ENCODE measurements at places on chromosomes 2 and 18.

GRCh38 chr18:845152-845819 lies 33.2 kb upstream of the YES1 start:
- DNase-seq, result no peak

GRCh38 chr2:114265261-114265660 lies 177.2 kb upstream of the DPP10 start:
- DNase-seq, result no peak

GRCh38 chr18:58152216-58152615 lies 108.2 kb downstream of the NEDD4L start:
- DNase-seq, result no peak

- no peak for DNase-seq
Measured at GRCh38 chr18:30121397-30121796, 921.1 kb downstream of the DSC3 start.

- DNase-seq, result no peak
Measured at GRCh38 chr2:165627470-165627869, 158.0 kb downstream of the CSRNP3 start.

DNA sequence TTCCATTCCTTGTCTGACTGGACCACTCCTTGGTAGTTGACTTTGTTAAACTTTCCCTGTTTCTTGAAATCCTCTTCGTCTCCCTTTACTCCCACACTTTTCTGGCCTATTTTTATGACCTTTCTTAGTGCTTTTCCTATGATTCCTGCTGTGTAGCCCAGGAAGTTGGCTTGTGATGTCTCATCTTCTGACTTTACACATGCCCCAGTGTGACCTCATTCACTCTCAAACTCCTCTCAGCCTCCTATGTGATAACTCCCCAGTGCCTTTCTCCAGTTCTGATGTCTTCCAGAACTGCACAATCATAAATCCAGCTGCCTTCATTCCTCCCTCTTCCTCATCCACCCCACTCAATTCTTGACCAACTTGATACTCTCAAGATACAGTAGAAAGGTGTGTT lies 407.6 kb downstream of the TGIF1 start:
- DNase-seq, result peak; percentile 9

GRCh38 chr2:169808221-169808620 lies 9.6 kb downstream of the SSB start:
- DNase-seq, result no peak

DNA sequence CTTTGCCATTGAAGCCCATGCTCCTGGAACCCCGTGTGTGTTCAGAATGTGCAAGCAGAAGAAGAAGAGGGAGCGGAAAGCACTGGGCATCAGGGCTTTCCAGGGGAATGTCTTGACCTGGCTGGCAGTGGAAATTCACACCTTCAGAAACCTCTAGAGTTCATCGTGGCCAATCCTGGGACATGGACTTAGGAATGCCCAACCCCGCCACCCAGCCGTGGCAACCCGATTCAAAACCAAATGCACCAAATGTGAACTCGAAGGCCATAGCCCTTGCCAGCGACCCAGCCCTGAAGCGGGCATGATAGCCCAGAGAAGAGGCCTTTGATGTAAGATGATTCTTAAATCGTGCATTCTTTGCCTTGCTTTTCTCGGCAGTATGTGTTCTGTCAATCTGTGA lies 69.4 kb downstream of the ADI1 start:
- no peak for DNase-seq

DNA sequence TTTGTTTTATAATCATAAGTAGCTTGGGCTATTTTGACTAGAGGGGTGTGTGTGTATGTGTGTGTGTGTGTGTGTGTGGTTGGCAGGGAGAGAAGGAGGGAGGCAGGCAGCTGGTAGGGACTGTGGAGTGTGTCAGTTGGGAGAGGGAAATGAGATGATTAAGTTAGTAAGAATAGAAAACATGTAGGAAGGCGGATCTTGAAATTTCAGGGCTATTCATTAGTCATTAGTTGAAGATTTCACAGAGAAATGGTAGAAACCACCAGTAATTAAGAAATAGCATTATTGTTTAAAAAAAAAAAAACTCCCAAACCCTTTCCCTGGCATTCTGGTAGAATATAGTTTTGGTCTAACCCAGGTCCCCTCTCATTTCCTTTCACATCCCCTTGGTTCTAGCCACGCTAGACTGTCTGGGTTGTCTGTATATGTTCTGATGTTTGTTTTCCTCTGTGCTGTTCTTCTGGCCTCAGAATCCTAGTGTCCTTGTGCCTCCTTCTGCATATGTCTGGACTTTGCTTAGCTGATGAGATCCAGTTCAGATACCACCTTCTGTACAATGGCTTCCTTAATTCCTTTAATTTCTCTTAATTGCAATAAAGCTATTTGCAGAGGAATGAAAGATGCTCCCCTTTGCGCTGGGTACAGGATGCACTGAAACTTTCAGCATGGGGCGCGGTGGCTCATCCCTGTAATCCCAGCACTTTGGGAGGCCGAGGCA lies 161.6 kb downstream of the NEDD4L start:
- peak; percentile 88 for DNase-seq

DNA sequence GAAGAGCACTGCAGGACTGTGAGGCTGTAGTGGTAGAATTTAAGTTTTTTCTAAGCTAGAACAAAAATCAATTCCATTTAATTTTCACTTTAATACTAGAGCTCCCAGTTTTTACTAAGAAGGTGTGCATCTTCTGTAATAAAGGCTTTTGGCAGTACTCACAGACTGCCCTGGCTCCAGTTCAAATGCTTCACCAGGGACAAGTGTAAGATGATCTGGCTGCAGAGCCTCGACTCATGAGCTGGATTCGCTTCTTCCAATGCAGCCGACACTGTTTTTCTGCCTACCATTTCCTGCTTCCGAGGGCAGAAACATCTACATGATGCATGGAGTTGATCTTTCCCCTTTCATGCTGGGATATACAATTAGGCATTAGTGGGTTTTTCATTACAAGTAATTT lies 87.0 kb downstream of the FARSB start:
- peak; percentile 35 for DNase-seq

- DNase-seq, result no peak
Measured at GRCh38 chr2:69123182-69123581, 110.2 kb downstream of the ANTXR1 start.

DNA sequence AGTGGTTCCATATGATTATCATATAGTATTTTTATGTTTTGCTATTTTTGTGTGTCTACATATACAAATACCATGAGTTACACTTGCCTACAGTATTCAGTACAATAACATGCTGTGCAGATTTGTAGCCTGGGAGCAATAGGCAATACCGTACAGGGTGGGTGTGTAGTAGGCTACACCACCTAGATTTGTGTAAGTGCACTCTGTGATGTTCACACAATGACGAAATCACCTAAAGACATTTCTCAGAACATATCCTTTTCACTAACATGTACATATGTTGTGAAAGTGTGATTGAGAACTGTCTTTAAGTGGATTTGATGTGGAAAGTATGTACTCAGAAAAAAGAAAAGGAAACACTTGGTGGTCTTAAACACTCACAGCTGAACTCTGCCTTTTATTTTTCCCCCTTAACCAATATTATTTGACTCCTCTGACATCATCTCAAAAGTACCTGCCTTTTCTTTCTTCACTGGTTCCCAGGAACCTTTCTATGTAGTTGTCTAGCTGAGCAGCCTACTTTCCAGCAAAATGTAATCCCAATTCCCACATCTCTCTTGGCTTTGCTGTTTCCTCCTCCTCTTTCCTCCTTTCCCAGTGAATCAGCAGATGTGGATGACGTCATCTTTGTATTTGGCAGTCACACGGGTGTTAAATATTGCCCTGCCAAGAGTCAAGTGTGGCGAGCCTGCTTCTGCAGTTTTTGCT lies 47.7 kb downstream of the OSBPL6 start:
- peak; percentile 87 for DNase-seq

- DNase-seq, result no peak
Measured at GRCh38 chr2:80519699-80520291, 215.2 kb upstream of the LRRTM1 start.

- no peak for DNase-seq
Measured at GRCh38 chr18:62345909-62346308, 20.8 kb downstream of the TNFRSF11A start.

Measured in AG20443 (cell line).